ENCODE measurements at places on chromosomes 5 and 9.

DNA sequence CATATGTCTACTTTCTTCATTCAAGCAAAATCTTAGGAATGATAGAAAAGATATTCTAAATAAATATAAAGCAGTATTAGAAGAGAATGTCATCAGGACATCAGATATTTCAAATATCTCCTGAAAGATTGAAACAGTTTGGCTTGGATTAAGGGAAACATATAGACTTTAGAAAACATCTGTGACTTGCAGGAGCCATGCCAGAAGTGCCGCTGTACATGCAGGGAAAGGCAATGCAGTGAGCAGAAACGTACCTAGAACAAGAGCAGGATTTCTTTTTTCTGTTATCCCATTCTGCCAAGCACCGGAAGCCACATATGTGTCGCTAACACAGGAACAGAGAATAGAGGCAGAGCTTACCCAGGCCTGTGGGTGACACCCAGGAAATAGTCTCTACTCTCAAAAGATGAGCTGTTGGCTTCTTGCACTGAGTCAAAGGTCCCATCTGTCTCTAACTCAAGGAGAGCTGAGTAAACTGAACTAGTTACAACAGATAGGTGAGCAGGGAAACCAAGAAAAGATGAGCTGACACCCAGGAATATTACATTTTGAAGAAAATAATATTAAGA is 5.8 kb downstream of the ADAMTS19 start:
- DNase-seq: no peak

GRCh38 chr9:123749580-123750202 is 180.2 kb downstream of the DENND1A start:
- peak; percentile 62 for DNase-seq

GRCh38 chr9:10957878-10958277 is 345.1 kb upstream of the PTPRD start:
- DNase-seq: no peak

- DNase-seq: peak; percentile 69
Measured at GRCh38 chr5:169650701-169651331, 13.7 kb downstream of the DOCK2 start.

GRCh38 chr9:127822108-127822507 is 19.4 kb downstream of the FPGS start:
- DNase-seq: no peak

- DNase-seq: no peak
Measured at GRCh38 chr9:79583952-79584654, 12.3 kb downstream of the TLE4 start.

- no peak for DNase-seq
Measured at GRCh38 chr9:123497830-123498229, 141.8 kb downstream of the CRB2 start.

- DNase-seq: no peak
Measured at GRCh38 chr9:97847474-97848214, 5.4 kb upstream of the FOXE1 start.

- no peak for DNase-seq
Measured at GRCh38 chr5:65418661-65419060, 63.1 kb downstream of the ADAMTS6 start.

GRCh38 chr5:115657881-115658233 is 32.0 kb upstream of the TMED7 start:
- DNase-seq: peak; percentile 79

DNA sequence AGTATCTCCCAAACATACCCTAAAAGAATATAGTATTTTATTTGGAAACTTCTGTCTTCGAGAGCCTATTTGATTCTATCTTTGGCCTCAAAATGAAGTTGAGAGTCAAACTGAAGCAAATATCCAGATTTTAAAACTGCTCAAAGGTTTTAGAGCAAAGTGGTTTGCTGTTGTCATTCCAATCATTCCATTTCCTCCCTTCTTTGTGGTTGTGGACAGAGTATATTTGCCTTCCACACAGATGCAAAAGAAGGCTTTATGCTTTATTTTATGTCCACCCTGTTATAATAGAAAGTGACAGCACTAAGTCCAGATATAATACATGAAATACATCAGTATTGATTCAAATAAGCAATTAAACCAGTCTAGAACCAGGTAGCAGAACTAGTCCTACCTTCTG is 12.4 kb downstream of the GZMK start:
- DNase-seq: no peak

GRCh38 chr9:16526380-16526779 is 344.1 kb downstream of the BNC2 start:
- DNase-seq: peak; percentile 48

DNA sequence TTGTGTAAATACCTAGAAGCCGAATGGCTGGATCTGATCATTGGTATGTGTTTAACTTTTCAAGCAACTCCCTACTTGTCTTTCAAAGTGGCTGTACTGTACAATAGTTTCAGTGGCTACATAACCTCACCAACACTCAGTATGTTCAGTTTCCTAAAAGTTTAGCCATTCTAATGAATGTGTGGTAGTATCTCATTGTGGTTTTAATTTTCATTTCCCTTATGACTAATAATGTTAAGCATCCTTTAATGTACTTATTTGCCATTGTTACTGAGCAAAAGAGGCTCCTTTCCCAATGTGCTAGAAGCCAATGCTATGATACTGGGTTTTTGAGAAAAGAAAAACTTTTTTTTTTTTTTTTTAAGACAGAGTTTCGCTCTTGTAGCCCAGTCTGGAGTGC is 27.8 kb upstream of the ALDOB start:
- no peak for DNase-seq

DNA sequence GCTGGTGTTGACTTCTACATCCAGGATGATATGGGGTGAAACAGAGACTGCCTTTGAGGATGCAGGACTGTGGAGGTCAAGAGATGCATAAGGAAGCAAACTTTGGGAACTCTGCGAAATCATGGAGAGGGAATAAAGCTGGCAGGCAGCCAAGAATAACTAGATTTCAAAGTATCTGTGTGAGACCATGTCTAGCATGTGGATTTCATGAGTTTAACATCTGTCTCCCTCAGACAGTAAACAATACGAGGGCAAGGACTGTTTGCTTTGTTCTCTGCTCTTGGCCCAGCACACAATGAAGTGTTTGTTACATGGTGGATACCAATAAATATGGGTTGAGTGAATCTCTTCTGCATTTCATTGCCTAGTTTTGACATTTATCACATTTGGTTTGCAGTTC is 71.3 kb downstream of the RASEF start:
- DNase-seq: no peak

Measured in kidney tubule cell (primary cell).